Mesenchymal stem cell (in vitro differentiated cells and primary cell): ENCODE measurements at places on chromosomes 3 and 15.

GRCh38 chr15:76274226-76274625 is 37.0 kb downstream of the ETFA start:
- DNase-seq: no peak

- no peak for DNase-seq
These were observed 171.4 kb downstream of the CACNA1D start for GRCh38 chr3:53665608-53666425.

DNA sequence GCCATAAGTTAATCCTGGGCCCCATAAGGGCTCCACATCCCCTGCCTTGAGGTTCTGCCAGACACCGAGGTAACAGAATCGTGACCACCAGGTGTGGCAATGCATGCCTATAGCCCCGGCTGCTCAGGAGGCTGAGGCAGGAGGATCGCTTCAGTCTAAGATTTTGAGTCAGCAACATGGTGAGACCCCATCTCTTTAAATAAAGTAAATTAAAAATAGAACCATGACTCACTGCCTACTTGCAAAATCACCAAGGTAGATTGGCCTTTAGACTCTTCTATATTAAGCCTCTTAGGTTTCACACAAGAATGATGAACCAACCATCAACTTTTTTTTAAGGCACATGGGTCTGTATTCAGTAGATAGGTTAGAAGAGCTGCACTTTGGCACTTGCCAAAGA is 9.7 kb downstream of the WDR5B start:
- DNase-seq: no peak

- no peak for DNase-seq
These were observed 54.3 kb upstream of the SMAD3 start for GRCh38 chr15:67010898-67011616.

- DNase-seq: no peak
These were observed 1.6 kb downstream of the TRA2B start for GRCh38 chr3:185936273-185936629.

DNA sequence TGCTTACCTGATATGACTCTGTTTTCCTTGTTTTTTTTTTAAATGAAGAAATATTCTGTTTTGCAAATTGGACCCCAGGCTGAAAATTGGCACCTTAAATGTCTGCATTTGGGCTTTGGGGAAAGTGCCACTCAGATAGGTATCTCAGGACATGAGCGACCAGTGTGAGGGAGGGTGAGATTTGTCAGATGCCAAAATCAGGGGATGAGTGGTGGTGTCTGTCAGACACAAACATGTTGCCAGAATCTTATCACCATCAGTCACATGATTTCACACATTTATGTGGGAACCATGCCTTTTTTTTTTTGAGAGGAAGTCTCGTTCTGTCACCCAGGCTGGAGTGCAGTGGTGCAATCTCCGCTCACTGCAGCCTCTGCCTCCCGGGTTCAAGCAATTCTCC is 75.6 kb upstream of the OSBPL11 start:
- no peak for DNase-seq

DNA sequence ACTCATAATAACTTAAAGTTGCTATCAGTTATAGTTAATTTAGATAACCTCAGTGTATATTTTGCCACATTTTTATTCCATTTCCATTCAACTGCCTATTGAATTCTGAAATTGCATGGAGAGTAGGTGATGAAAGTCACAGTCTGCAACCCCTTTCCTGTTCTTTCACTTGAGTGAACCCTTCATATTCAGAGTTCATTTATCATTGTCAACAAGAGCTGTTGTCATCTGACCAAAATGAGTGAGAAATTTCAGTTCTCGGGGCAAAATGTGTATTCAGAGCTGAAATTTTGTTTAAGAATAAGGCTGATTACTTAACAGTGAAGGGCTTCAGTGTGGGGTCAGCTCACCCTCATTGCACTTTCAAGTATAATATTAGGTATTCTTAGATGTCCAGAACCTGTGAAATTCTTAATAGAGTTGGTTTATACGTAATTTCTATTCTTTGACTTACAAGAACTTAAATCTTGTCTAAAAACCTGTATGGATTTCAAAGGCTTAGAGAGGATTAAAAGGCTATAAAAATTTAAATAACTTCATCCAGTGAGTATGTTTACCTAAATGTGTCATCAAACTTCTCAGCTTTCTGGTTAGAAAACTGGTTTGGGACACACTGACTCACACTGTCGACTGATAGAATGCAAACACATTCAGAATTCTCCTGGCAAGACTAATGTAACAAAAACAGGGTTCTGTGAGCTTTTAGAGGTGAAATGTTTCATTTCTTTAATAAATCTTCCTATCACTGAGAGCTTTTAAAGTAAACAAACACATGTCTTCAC is 92.2 kb downstream of the CMSS1 start:
- peak; percentile 71 for DNase-seq

DNA sequence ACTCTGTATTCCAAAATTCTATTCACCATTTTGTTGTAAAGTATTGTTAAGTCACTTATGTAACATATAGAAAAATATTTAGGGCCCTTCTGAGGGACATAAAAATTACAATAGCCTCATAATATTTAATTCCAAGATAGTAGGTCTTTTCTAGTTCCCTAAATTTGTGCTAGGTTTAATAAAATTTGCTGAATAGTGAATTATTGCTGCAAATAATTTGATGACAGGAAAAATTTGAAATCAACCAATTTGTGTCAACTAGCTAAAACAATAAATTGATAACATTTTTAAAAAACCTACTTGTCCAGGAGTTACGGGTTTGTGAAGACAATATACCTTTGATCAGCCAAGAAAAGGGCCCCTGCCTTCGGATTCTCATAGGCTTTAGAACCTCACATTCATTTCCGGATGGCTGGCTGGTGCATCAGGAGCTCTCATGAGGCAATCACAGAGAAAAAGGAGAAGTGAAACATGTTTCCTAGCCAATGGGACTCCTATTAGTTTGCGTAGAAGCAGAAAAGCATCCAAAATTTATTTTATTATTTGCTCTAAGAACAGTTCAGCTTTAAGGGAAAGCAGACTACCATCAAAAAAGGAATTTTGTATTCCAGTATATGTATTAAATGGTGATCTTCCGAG is 177.2 kb downstream of the LRRC3B start:
- no peak for DNase-seq

- no peak for DNase-seq
These were observed 7.7 kb downstream of the CHAC1 start for GRCh38 chr15:40960925-40961324.

DNA sequence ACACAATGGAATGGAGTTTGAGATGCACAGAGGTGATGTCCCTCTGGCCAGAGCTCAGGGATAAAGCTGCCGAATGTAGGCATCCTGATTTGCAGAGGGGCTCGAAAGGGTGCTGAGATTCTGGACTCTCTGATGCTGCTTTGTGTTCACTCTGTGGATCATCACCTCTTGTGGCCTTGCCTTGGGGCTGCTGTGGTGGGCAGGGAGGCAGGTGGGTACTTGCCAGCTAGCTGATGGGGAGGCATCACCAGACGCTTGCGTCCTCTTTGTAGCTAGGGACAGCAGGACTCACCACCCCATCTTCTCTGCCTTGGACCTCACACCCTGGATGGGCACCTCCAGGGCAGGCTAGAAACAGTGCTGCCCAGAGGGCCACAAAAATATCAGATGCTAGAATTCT is 14.6 kb upstream of the RASGRF1 start:
- DNase-seq: no peak

DNA sequence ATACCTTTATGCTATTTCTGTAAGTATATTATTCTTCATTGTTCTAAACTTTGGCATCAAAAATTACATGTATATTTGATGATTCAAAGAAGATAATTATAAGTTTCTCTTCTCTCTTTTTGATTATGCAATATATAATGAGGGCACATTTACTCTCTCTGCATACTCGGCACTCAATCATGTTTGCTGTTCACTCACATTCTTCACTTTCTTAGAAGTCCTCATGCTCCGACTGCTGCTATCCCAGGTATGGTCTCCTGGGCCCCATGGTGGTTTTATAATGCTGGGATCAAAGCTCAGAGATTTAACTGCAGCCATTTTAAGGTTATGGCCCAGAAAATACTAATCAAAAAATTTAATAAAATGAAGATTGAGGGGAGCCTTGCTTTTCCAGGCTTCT is 529.7 kb upstream of the IL12A start:
- no peak for DNase-seq

GRCh38 chr3:125646581-125646980 is 51.3 kb upstream of the OSBPL11 start:
- DNase-seq: no peak

- no peak for DNase-seq
These were observed 27.2 kb downstream of the PLSCR4 start for GRCh38 chr3:146223401-146224373.
